Thoracic aorta (tissue), 2 donors: ENCODE measurements at places on chromosomes 16 and 17. TPM values are rescaled to one million over a fixed set of nuclear protein-coding genes. Genes with fewer than 3 reads are reported as not detected.

DNA sequence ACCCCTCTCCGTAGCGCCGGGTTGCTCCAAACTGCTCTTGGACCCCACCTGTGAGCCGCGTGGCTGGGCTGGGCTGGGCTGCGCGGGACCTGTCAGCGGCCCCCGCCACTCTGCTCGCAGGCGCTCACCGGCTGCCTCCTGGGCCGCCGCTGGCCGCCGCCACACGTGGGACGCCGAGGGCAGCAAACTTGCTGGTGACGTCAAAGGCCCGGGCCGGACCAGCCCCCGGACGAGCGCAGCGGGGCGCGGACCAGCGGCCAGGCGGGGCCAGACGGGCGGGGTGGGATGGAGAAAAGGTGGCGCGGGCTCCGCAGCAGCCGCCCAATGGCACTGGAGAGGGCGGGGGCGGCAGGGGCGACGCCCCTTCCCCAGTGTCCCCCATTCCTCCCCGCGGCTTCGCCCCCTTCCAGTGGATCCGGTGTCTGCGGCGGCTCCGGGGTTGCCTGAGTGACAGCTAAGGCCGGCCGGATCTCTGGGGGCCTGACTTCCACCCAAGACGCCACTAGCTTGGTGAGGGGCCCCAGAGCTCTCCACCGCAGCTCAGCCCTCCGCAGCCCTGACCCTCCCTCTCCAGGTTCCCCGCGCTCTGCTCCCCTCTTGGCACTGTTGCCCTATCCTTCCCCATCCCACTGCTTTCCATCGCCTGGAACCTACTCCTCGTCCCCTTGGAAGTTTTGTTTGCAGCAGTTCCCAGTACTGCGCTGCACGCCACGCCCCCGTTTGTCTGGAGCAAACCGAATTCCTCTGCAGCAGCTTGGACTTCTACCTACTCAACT is at the start of gene HS3ST3A1:
TSS of gene HS3ST3A1 (minus strand) at position 154 of the 776 bp plus-strand sequence. CDS start 800 bp downstream, outside the sequence.
- H3K4me3 ChIP-seq, result peak within 1 kb of the TSS; percentile 45
- H3K27me3 ChIP-seq, result no peaks in the 10 kb centered on the region
- H3K27ac ChIP-seq, result no peak within 1 kb of the TSS
- DNase-seq, result no peak

DNA sequence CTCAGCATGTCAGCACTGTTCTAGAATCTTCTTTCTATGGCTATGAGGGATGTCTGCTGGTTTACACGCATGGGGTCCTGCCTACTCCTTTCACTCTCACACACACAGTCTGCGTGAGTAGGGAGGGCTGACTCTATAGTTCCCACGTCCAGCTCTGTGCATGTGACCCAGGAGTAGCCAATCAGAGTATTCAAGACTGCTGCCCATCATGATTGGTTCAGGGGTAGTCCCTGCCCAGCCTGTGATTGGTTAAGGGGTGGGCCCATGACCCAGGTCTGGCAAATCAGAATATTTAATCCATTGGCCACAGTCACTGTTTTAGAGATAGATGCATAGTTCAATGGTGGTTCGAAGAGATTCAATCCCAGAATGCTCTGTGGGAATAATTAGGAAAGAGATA is 151.3 kb upstream of the IRX3 start:
- no peaks in the 10 kb centered on the region for H3K27me3 ChIP-seq
- DNase-seq, result no peak
- no peaks in the 10 kb centered on the region for H3K36me3 ChIP-seq

DNA sequence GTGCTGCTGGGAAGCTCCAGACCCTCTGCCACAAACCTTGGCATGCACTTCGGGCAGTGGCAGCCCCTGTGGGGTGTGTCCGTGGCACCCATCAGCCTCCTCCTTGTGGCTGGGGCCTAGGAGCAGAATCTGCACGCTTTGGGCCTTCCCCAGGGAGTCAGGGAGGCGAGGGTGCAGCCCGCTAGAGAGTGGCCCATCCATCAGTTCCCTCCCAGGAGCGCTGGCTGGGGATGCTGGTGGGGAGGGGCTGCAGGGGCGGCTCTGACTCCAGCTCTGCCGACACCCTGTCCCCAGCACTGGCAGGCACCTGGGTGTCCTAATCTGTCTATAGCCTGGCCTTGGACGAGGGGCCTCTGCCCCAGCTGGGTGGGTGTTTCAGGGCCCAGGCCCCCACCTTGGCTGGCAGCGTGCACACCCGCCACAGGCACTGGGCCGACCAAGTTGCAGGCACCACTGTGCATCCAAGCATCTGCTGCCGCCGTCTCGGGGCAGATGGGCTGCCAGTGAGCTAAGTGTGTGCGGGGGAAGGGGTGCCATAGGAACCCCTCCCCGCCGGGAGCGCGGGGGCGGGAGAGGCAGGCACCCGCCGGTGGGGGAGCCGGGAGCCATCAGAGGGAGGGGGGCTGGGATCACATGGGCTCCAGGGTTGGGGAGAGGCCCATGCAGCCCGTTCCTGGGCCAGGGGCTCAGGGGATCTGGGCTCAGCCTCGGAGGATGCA is 30.2 kb downstream of the ENDOV start:
- no peak for DNase-seq
- H3K4me3 ChIP-seq, result no peak overlapping the region

GRCh38 chr17:19278729-19279128 is 41.6 kb downstream of the EPN2 start:
- H3K4me3 ChIP-seq, result no peak overlapping the region
- peaks cover 3% of the 10 kb centered on the region for H3K4me1 ChIP-seq
- DNase-seq, result no peak
- H3K36me3 ChIP-seq, result peaks cover 6% of the 10 kb centered on the region
- H3K27ac ChIP-seq, result no peak overlapping the region

- H3K27ac ChIP-seq, result peak within 1 kb of the TSS; percentile 99
- H3K36me3 ChIP-seq, result peaks cover 30% of the 10 kb centered on the region
- peak within 1 kb of the TSS; percentile 98 for H3K4me3 ChIP-seq
- DNase-seq, result no peak
Observed at GRCh38 chr17:18258356-18259038, at the start of gene FLII. FLII (minus strand) TSS chr17:18258738; CDS start chr17:18258690, 48 bp downstream.

ZG16 gene
- total RNA-seq, result not detected

FBXO31 gene
- total RNA-seq, result 57.9 TPM

MARCHF10 gene
- not detected for total RNA-seq

SLC16A6 gene
- total RNA-seq, result 1.2 TPM
